ENCODE measurements at places on chromosomes 3 and 15.

GRCh38 chr15:101189409-101190091 is 62.3 kb downstream of the CHSY1 start:
- no peak for DNase-seq

DNA sequence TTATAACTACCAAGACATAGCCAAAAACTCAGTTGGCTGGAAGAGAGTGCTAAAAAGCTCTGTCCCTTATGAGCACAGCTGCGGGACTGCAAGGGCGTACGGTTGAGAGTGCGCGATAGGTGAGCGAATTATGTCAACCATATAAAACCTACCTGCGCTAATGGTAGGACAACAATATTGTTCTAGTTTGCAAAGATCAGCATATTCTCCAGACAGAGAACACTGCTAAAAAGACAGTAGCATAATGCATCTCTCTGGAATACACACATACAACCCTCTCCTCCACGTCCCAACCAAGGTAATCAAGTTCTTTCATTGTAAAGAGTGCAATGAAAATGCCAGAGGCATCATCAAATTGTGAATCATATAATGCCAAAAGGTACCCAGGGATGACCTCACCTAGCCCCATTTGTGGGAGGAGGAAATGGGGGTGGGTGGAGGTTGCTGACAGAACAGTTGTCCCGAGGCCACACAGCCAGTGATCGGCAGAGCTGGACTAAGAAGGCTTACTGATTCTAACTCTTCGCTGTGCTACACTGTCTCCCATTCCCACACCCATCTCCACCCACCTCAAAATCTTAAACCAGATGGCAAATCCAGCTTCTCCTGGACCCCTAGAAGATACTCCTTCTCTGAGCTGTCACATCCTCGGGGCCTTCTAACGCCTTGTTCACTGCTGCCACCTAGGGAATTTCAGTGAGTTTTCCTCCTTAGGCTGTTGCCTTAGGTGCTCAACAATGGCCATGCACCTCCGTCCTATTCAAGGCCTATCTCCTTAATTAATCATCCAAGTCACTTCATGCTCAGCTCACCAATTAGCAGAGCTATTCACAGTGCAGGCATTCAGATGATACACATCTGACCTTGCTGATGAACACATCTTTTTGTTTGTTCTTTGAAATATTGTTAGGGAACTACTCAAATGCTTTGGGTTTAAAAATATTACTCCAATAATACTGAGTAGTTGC is 60.7 kb downstream of the RPL22L1 start:
- no peak for DNase-seq

- no peak for DNase-seq
These were observed 51.9 kb upstream of the CDIN1 start for GRCh38 chr15:36527235-36528162.

- no peak for DNase-seq
These were observed 22.8 kb downstream of the MINDY2 start for GRCh38 chr15:58793862-58794261.

GRCh38 chr3:117063930-117064329 is 354.4 kb downstream of the TUSC7 start:
- DNase-seq: no peak

GRCh38 chr15:64596701-64597476 is 136.5 kb downstream of the ZNF609 start:
- no peak for DNase-seq

GRCh38 chr3:133592843-133593242 is 19.4 kb downstream of the CDV3 start:
- no peak for DNase-seq

DNA sequence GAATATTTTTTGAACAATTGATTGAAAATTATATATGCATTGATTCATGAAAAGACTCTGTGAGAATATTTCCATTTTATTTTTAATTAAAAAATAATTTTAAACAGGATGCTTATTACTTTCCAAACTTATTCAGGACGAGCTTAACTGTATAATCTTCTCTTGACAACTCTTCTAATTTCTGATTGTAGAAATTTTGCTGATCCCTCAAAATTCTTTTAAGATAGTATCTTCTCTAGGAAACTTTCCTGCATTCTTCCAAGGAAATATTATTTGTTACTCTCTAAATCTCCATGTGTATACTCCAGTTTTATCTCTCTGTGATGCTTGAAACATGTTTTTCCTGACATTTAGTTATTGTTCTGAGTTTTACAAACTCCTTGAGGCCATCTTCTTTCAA is 197.2 kb downstream of the BCHE start:
- DNase-seq: no peak

Measured in suprapubic skin (tissue), 4 donors.